ENCODE measurements at places on chromosomes 3 and 15.

- no peak for DNase-seq
These were observed 34.3 kb downstream of the HMG20A start for GRCh38 chr15:77454951-77455350.

DNA sequence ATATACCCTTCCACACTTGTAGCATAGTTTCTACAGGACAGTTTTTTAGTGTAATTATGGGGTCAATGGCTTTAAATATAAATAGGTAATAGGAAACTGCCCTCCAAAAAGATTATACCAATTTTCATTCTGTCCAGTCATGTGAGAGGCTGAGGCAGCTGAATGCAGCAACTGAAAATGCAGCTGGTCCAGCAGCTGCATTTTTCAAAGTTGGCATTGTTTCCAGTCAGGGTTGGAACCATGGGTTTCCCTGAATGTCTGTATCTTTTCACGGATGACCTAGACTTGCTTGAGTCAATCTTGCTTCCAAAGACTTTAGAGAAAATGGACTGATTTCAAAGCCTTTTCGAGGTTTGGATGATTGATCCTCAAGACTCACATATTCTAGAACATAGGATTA, 9.9 kb upstream of the KNL1 start:
- DNase-seq = no peak

DNA sequence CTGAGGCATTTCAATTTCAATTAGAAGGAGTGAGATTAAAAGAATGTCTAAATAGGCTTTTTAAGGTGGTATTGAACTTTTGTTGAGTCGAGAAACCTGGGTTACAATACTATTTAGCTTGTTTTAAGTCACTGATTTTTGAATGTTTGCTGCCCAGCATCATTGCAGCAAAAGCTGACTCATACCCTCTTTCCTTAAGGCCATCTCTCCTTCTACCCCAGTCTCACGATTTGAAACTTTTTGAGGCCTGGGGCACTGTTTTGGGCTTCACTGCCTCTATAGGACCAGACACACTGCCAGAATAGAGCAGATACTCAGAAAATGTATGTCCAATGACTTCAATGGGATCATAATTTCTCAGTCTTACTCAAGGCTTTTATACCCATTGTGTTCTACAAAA, 319.6 kb upstream of the TGFBR2 start:
- no peak for DNase-seq

DNA sequence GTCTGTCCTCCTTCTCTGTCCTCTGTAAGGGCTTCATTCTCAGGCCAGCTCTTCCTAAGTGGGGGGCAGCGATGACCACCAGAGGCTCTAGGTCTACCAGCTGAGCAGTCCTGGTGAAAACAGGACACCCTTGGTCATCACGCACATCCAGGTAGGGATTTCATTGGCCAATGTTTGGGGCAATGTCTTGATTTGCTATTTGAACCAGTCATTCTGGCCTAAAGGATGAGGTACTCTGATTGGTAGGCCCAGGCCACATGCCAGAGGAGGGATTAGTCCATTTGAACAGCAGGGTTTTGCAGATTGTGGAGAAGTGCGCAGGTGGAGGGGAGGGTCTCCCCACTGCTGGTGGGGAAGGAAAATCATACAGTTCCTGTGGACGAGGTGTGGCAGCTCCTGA, 57.3 kb downstream of the PLXNA1 start:
- no peak for DNase-seq

- no peak for DNase-seq
These were observed 161.6 kb downstream of the GHSR start for GRCh38 chr3:172286548-172287148.

DNA sequence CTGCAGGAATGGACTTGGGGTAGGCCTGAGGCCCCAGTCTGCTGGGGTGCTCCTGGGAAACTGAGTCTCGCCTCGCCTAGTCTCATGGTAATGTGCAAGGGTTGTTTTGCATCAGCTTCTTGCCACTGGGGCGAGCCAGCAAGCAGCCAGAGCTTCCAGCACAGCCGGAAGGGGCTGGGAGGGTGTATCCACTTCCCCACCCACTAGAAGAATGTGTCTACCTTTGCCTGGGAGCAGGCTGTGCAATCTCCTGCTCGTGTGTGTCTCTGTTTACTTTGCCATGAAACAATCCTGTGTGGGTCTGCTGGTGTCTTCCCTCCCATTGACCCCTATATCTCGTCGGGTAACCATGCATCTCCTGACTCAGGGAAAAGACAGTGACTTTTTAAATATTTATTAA, 21.8 kb upstream of the ERICH6 start:
- no peak for DNase-seq

DNA sequence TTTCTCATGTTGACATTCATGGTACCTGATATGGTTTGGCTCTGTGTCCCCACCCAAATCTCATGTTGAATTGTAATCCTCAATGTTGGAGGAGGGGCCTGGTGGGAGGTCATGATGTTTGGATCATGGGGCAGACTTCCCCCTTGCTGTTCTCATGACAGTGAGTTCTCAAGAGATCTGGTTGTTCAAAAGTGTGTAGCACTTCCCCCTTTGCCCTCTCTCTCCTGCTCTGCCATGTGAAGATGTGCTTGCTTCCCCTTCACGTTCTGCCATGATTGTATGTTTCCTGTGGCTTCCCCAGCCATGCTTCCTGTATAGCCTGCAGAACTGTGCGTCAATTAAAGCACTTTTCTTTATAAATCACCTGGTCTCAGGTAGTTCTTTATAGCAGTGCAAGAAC, 3.3 kb upstream of the UBL7 start:
- DNase-seq = no peak

DNA sequence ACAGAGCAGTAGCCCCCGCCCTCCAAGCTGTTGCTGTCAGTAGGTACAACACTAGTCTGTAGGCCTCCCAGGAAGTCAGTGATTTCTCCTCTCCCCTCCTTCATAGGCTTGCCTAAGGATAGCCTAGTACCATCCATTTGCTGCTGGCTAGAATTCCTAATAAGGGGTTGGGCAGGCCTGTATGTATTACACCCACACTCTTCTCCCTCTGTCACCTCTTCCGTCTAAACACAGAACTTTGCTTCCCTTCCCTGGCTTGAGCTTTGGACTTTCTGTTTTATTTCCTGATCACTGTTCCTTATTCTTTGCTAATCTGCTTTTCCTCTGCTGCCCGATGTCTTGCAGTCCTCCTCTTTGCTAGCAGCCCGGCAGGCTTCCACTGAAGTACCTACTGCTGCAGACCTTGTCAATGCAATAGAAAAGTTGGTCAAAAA, 93.4 kb upstream of the UMPS start:
- no peak for DNase-seq

GRCh38 chr15:22262613-22263020, 182.3 kb downstream of the OR4M2 start:
- no peak for DNase-seq

- no peak for DNase-seq
These were observed 34.9 kb upstream of the NRROS start for GRCh38 chr3:196604548-196604947.

DNA sequence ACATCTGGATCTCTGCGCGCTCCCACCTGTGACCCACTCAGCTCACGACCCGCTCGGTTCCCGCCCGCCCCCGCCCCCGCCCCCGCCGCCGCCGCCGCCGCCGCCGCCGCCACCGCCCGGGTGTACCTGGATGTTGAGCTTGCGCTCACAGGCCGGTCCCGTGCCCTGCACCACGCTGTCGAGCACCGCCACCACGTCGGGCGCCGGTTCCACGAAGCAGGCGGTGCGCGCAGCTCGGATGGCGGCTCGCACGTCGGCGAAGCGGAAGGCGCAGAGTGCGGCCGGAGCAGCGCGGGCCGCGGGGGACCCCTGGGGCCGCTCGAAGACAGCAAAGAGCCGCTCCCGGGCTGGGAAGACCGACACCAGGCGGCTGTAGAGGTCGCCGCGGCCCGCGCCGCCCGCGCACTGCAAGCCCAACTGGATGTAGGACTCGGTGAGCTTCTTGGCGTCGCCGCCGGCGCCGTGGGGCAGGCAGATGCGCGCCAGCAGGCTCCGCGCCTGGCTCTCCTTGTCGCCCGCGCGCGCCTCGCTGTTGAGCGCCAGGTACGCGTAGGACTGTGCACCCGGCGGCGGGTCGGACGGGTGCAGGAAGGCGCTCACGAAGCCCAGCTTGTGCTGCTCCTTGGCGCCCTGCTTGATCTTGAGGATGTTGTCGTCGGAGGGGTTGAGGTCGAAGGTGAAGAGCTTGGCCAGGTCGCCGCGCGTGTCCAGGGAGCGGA, 1.1 kb downstream of the PLXND1 start:
- peak; percentile 78 for DNase-seq

GRCh38 chr3:53753518-53754183, 92.6 kb downstream of the CHDH start:
- DNase-seq = no peak

DNA sequence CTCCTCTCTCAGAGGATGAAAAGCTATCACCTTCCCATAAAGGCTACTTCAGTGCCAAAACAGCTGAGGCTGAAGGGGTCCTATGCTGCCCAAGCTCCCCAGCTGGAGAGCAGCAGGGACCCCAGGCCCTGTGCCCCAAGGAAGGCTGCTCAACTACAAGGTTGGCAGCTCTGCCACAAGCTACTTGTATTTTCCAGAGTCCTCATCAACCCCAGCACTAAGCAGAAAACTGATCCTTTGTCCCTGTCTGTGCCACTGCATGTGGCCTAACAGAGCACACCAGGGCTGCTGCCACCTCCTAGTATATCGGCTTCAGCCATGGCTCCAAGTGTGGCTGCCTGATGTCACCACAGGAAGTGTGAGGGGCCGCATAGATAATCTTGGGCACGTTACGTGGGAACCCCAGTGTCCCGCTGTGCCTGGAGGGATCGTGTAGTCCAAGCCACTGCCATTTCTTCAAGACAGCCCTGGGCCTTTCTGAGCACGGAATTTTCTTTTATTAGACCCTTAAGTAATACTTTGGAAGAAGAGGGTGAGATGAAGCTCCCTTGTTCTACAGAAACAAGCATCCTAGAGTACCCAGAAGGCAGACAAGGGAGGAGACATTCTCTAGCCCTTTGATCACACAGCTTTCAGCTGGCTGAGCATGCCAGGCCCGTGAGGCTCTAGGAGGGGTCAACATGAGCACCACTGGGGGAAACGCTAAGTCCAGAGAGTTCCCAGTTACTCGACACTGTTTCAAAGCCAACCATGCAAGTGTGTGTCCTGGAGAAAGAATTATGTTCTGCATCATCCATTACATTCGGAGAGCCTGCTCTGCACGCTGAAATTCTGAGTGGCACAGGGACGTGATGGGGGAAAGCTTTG, 60.7 kb downstream of the CAPN7 start:
- no peak for DNase-seq

DNA sequence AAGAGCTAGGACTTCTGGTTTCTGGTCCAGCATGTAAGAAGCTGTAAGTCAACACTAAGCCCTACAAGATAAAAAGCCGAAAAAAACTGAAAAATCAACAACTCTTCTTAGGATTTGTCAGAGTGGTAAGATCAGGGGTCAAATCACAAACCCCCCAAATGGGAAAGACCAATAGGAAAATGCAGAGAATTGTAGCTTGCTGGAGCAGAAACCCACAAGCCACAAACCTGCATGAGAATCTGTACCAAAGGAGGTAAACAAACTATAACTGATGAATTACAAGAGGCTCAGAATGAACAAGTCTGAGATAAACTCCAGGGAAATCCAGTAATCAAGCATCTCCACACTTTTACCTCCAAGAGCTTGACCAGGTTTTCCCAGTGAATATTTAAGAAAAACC, 36.0 kb downstream of the RFX7 start:
- peak; percentile 60 for DNase-seq

DNA sequence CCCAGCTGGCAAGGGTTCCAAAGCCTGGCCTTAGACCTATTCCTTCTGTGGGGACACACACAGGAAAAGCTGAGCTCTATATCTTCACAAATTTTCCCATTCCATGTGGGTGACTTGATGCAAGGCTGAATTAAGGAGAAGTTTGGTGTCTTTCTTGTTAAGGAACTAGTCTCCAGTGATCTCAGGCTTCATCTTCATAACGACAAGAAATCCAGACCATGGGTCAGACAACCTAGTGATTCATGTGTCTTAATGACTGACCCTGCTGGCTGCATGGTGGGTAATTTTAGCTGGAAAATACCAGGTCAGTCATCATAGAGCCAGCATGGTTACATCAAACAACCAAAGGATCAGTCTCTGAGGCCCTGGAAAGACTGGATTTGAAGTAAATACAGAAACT, 112.7 kb upstream of the SLC4A7 start:
- DNase-seq = peak; percentile 63

- DNase-seq = no peak
These were observed 292.0 kb downstream of the RPLP1 start for GRCh38 chr15:69744391-69745162.

DNA sequence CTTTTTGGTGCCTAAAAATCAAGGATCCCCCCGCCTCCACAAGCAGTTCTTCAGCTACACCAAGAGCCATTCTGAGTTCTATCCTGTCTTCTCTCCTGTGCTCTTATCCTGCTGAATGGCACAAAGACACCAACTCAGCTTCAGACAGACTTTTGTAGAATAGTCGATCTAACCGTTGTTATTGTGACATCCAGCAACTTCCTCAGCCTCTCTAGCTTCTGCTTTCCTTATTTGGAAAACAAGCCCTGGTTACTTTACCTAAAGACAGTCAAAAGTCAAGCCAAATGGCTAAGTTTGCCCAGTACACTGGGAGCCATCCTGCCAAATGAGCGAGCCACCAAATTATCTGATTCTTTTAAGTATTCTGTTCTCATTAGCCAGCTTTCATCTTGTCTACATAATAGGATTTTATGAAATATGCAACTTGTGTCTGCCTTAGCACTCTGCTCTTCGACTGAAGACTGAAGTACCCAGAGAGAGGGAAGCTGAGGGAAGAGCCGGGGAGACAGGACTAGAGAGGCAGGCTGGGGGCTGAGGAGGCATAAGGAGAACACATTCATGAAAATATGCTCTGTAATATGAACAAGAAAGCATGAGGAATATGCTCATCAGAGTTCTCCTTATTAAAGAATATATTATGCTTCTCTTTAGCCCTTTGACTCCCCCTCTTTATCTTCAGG, 35.1 kb downstream of the LYZL4 start:
- DNase-seq = no peak

GRCh38 chr15:29681946-29682345, 140.3 kb downstream of the TJP1 start:
- no peak for DNase-seq

- DNase-seq = peak; percentile 38
These were observed 53.2 kb upstream of the PPARG start for GRCh38 chr3:12235691-12236090.

GRCh38 chr3:58704745-58705144, 38.2 kb upstream of the FAM3D start:
- DNase-seq = no peak

DNA sequence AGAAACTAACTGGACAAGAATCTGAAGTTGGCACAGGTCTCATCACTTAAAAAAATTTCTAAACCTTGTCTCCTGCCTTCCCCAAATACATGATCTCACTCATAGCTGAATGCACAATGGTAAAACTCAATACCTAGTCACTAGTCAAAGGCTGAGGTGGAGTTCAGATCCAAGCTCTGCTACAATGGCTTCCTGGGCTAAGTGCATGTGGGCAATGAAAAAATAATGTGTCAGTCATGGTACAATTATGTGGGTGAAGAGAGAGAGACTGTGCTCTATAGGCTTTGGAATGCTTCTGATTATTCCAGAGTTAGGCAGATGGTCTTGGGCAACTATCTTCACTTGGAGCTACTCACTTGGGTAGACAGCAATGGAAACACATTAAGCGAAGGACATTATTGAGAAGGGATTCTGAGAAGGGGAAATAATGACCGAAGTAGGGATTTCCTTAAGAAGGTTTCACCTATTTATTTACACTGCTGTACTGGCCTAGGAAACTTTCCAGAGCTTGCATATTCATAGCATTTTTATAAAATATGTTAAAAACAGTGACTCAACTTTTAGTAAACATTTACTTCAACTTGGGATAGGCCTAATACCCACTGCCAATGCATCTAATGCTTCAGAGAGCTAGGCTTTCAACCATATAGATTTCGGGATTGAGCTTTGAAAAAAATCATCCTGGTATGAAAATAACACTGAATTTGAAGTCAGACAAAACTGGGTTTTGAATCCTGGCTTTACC, 58.7 kb upstream of the PLXND1 start:
- DNase-seq = peak; percentile 61
